ENCODE measurements at places on chromosomes 6 and 20. TPM values are rescaled to one million over a fixed set of nuclear protein-coding genes. Genes with fewer than 3 reads are reported as not detected.

The SLC17A3 gene
- 0.43 TPM for polyA plus RNA-seq

DNA sequence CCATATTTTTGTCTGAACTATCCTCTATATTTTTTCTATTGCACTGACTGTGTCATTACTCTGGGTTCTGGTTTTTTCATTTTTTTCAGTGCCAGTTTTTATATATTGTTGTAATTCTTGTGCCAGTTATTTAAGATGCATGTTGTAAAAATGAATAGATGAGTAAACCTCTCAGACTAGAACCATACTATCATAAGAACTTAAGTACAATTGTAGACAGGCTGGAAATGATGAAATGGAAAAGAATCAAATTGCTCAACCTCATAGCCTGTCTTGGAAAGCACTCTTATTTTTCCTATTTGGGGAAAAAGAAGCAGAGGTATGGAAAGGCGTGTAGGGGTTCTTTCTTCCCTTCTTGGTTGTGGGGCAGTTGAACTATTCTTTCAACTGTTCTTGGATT lies 30.2 kb downstream of the PANK2 start:
- DNase-seq, result no peak

DNA sequence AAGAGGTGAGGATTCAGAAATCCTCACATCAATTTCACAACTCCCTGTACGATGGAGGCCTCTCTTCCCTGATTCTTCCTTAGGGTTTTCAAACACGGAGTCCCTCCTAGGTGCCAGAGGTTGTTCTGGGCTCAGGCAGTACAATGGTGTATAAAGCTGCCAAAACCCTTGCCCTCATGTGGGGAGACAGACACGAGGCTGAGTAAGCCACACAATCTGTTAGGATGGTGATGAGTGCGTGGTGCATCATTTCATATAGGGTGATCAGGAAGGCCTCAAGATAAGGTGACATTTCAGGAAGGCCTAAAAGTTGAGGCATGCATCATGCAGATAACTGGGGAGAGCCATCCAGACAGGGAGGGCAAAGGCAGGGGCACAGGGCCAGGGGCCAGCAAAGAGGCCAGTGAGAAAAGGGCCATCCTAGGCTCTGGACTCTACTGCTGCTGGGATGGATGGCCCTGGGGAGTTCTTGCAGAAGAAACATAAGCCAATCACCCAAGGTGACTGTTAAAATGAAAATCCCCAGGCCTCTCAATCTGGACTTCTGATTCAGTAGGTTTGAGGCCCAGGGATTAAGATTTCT lies 186.5 kb downstream of the PRKN start:
- no peak for DNase-seq

GRCh38 chr6:83974409-83975050 lies 59.0 kb upstream of the MRAP2 start:
- DNase-seq, result no peak

The FAM120B gene
- 25.0 TPM for polyA plus RNA-seq

DNA sequence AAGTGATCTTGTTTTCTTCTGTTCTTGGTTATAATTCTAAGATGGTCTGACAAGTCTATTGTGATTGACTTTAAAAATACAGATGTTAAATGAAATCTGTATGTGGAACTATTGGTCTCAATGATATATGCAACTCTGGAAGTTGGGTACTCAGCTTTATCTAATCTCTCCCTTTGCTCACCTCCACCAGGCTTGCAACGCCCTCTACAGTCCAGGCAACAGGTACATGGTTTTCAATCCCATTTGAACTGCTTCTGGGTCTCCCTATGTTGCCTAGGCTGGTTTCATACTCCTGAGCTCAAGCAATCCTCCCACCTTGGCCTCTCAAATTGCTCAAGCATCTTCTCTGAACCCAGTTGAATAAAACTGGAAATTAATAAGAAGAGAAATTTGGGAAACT lies 25.6 kb upstream of the HLA-DQB1 start:
- peak; percentile 55 for DNase-seq

All from hepatocyte (in vitro differentiated cells).